ENCODE measurements at places on chromosomes 5 and 9.

GRCh38 chr9:84121991-84122523, 141.5 kb downstream of the RMI1 start:
- DNase-seq: no peak

- DNase-seq: no peak
Observed at GRCh38 chr9:4114569-4115505, 185.0 kb downstream of the GLIS3 start.

DNA sequence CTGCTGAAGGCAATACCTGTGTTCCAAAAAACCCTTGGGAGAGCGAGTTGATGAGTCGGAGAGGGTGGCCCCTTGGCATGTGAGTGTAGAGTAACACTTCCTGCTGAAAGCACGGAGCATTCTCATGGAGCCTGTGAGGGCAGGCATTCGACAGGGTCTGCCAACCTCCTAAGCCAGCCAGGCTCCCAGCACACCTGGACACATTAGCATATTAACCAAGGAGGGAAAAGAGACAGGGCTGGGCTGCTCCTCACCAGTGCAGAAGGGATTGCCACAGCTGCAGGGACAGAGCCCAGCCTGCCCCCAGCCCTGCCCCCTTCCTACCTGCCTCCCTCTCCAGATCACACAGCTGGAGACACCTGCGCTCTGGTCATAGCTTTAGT, 46.4 kb upstream of the SEMA4D start:
- DNase-seq: no peak

- no peak for DNase-seq
Observed at GRCh38 chr5:84961903-84962302, 577.2 kb upstream of the EDIL3 start.

- DNase-seq: no peak
Observed at GRCh38 chr9:495739-496138, 281.1 kb downstream of the DOCK8 start.
